Naive B cell (primary cell): ENCODE measurements at places on chromosomes 7 and 10.

DNA sequence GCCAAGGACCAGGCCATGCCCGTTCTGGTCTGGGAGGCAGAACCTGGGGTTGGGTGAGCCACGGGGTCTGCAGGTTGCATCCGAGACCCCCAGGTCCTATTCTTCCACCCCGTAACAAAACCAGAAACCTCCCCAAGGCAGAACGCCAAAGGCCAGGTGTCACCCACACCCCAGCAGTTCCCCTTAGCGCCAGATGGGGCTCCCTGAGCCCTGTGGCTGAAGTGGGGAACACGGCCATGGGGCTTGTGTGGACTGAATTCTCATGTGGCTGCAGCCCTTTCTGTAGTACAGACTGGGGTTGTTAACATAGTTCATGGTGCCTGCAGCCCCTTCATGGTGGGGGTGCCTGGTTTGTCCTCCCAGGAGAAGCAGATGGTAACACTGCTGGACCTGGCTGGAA, 10.2 kb downstream of the BRI3 start:
- DNase-seq = no peak

GRCh38 chr7:116311816-116312471, 101.6 kb downstream of the TES start:
- no peak for DNase-seq

- no peak for DNase-seq
These were observed 10.7 kb downstream of the SEMA3D start for GRCh38 chr7:85176197-85176596.

GRCh38 chr7:20284771-20285143, 45.9 kb upstream of the ITGB8 start:
- no peak for DNase-seq

DNA sequence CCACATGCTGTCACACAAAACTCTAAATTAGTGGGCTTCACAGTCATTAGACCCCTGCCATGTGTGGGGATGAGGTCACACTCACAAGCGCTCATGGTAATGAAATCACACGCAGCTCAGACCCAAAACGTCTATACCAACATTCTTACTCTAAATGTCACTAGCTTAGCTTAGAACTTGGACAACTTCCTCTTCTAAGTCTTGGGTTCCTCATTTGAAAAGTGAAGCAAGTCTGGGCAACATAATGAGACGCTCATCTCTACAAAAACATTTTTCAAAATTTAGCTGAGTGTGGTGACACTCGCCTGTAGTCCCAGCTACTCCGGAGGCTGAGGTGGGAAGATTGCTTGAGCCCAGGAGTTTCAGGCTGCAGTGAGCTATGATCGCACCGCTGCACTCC, 92.7 kb upstream of the MACROH2A2 start:
- DNase-seq = peak; percentile 5

- no peak for DNase-seq
These were observed 82.5 kb upstream of the SP4 start for GRCh38 chr7:21345361-21345760.

DNA sequence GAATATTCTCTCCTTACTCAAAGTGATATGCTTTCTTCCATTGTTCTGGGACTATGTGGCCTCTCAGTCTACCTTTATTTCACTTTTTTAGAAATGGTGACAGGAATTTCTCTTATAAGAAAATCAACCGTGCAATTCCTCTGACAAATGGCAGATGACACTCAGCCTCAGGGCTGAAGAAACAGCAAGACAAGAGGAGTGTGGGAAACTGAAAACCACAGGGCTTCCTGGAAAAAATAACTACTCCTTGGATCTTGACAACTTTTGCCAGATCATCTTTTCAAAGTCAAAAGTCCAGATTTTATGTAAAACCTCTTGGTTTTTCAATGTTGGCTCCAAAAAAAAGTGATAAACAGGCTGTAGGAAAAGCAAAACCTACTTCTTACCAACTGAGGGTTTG, 121.5 kb downstream of the TYW1B start:
- no peak for DNase-seq

GRCh38 chr7:50476953-50477625, 26.9 kb upstream of the FIGNL1 start:
- DNase-seq = no peak

DNA sequence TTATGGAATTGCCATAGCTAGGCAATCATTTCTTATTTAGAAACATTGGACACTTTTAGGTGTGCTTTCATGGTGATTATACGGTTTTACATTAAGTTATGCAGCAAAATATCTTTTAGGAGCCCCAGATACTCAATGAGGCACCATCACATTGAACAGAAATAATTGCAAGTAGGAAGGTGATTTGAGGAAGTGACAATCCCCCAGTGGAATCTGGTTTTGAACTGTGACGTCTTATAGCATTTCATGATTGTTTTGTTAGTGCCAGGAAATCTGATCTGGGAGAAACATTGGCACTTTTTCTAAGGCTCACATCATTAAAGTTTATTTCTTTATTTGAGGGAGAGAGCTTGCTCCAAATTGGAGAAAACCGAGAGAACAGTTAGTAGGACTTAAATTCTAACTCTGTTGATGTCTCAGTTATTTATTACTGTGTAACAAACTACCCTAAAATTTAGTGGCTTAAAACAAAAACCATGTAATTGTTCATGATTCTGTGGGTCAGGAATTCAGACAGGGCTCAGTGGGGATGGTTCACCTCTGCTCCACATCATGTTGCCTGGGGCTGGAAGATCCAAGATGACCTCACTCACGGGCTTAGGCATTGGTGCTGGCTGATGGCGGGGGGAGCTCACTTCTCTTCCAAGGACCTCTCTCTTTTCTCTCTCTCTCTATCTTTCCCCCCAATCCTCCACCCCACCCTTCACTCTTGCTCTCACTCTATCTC, 78.2 kb upstream of the STEAP1B start:
- DNase-seq = peak; percentile 50

DNA sequence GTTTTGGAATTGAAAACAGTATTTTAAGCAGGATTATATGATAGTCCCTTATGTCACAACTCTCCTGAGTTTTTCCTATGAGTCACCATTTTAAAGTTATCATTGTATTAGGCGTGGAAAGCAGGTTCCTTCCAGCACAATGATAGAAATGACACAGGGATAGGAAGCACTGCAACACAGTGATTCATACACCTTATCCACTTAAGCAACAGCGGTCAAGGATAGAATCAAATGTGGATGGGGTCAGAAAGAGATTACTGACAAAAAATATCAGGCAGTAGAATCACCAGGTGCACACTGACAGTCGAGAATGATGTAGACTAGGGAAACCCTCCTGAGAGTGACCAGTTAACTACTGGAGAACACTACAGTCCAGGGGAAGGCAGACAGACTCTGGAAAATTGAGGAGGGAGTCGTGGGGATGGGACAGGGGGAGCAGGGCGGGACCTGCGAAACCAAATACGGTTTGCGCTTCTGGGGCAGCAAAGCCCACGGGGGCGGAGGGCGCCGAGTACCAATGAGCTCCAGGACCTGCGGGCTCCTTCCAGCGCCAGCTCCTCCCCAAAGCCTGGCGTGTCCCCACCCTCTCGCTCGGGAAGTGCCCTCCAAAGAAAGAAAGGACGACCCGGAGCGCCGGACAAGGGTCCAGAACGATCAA, 479 bp downstream of the PNPLA8 start:
- DNase-seq = no peak

- peak; percentile 3 for DNase-seq
These were observed 57.0 kb downstream of the BRAF start for GRCh38 chr7:140867467-140868462.

DNA sequence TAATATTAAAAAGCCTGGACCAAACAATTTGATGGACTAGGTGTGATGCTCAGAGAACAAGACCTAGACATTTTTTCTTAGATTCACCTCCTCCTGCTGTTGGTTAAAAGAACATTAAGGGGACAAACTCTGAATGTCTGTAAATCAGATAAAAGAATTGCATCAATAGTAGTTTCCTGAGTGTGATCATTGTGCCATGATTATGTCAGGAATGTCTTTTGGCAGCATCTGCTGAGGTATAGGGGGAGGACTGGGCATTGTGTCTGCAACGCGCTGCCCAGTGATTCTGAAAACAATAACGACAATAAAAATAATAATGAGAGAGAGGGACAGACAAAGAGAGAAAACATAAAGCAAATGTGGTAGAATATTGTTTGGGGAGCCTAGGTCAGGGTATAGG, 6.9 kb downstream of the C7orf57 start:
- no peak for DNase-seq

DNA sequence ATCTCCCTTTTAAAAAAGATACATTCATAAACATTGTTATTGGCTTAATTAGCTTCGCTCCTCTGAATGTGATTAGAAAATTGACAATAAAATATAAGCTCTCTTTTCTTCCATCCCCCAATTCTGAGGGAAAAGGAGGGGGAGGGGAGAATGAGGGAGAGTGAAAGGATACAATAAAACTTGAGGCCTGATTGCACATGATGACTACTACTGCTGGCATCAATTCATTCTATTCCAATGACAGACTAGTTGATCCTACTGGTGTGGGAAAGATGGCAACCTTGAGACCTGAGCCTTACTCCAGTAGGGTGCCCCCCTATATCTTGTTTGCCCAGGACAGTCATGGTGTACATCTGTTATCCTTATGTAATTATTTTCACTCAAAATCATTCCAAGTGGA, 4.5 kb upstream of the IQUB start:
- no peak for DNase-seq

DNA sequence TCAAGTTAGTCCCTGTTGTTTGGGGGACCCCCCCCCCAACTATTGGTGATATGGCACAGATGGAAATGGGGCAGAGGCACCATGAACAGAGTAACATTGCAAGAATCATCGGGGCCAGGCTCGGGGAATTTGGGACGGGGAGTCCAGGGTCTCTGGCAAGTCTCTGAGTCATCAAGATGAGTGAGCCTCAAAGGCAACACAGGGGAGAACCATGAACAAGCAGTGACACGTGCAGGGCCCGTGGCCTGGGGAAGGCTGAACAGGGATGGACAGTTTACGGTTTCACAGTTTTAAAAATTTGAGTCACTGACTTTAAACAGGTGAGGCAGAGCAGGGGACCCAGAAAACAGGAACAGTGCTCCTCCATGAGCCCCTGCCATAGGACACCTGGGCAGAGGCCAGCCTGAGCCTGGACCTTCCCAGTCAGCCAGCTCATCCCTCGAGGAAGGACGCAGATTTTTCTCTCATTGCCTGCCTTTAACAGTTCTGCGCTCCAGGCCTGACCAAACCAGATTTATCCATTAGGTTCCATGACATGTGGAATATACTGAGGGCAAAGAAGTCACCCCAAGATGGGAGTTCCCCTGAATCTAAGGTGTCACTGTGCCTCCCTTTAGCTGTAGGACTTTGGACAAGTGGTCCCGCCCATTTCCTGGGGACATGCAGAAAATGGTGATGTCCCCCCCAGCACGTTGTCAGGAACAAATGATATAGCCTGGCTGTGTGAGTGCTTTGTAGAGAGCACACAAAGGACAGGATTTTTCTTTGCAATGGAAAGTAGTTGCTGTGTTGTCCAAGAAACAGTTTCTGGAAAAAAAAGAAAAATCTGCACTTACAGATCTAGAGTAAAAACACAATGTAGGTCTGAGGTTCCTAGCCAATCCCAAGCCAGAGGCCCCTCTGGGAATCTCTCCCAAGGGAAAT, 23.8 kb downstream of the CHST15 start:
- DNase-seq = no peak

DNA sequence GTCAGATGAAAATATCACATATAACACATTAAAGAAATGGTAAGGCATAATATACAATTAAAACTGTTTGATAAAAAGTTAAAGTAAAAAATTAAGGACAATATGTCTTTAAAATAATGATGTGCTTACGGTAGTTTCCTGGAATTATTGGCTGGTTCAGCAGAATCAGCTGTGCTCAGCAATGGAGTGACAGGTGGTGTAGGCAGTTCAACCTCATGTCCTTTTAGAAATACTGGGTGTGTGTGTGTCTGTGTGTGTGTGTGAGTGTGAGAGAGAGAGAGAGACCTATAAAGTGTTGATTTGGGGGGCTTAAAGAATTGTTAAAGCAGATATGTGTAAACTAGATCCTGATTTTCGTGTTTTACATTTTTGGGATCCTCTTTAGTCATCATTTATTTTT, 141.2 kb downstream of the ADAM22 start:
- no peak for DNase-seq

GRCh38 chr7:13991791-13992595, 2.5 kb upstream of the ETV1 start:
- no peak for DNase-seq

GRCh38 chr7:71298378-71298777, 166.4 kb downstream of the GALNT17 start:
- no peak for DNase-seq

GRCh38 chr10:124626759-124627380, 117.3 kb downstream of the FAM53B start:
- DNase-seq = peak; percentile 77

GRCh38 chr7:76173566-76174205, 28.0 kb upstream of the SRRM3 start:
- DNase-seq = no peak

DNA sequence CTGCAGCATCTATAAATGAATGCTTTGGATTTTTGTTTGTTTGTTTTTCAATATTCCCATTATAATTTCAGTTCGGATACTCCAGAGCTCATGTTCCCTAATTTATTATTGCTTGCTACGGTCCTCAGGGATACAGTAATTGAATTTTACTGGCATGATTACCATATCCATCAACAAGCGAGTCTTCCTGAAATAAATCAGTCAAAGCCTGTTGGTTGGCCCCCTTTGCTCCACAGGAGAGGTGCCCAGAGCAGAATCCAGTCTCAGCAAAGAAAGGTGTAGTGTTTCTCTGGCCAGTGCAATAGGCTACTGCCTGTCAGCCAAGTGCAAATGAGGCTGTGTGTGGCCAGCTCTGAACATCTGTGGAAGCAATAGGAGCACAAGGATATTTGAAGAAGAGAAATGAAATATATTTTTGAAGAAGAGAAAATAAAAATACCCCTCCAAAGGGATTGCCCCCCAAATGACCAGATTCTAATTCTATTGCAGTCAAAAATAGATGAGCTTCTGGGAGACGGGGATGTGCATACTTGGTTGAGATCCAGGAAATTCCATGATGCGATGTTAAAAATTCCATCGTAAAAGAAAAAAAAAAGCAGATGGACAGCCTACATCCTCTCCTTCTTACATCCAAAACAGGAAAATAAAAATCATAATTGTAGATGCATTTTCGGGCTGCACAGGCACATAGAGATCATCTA, 18.1 kb downstream of the TRIL start:
- no peak for DNase-seq

GRCh38 chr10:30897547-30897946, 134.1 kb downstream of the ZNF438 start:
- no peak for DNase-seq

GRCh38 chr10:110861930-110862649, 9.6 kb upstream of the PDCD4 start:
- DNase-seq = no peak

- DNase-seq = no peak
These were observed 675.0 kb upstream of the ANKRD30A start for GRCh38 chr10:36450380-36450779.
